Chondrocyte (in vitro differentiated cells): ENCODE measurements at places on chromosomes 6 and 20.

GRCh38 chr6:154648888-154649205 is 84.4 kb upstream of the SCAF8 start:
- no peak overlapping the region for H3K4me3 ChIP-seq
- no peaks in the 10 kb centered on the region for H3K36me3 ChIP-seq
- H3K27ac ChIP-seq = no peak overlapping the region
- peaks cover 27% of the 10 kb centered on the region for H3K4me1 ChIP-seq

DNA sequence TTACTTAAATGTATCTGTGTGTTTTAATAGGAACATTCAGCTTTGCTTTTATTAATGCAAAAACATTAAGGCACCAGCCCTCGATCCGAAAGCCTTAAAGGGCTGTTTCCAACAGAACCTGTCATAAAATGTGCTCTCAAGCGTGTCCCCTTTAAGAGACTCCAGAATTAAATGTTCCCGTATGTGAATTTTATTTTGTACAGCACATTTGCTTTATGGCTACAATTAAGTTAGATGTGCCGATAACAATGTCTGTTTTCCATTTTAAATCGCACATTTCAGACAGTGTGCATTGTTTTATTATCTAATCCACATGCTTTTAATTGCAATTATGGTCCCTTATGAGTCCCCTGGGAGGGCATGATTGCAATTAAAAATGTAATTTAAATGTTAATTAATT is 198.9 kb downstream of the TSHZ2 start:
- no peak overlapping the region for H3K4me3 ChIP-seq
- no peak overlapping the region for H3K27ac ChIP-seq
- no peak for DNase-seq
- H3K36me3 ChIP-seq = no peaks in the 10 kb centered on the region

DNA sequence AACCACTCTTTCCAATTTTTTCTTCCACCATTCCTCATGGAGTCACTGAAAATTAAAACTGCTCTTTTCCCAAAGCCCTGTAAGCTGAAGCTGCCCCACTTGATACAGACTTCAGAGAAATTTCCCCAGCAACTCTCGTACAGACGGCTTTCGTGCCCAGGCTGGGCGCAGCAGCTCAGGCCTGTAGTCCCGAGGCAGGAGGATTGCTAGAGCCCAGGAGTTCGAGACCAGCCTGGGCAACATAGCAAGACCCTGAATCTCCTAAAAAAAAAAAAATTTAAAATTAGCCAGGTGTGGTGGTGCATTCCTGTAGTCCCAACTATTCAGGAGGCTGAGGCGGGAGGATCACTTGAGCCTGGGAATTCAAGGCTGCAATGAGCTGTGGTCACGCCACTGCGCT is 6.6 kb downstream of the PPDPF start:
- no peaks in the 10 kb centered on the region for H3K27me3 ChIP-seq
- no peak overlapping the region for H3K4me3 ChIP-seq
- peaks cover 5% of the 10 kb centered on the region for H3K36me3 ChIP-seq
- H3K27ac ChIP-seq = no peak overlapping the region
- peaks cover 5% of the 10 kb centered on the region for H3K4me1 ChIP-seq

DNA sequence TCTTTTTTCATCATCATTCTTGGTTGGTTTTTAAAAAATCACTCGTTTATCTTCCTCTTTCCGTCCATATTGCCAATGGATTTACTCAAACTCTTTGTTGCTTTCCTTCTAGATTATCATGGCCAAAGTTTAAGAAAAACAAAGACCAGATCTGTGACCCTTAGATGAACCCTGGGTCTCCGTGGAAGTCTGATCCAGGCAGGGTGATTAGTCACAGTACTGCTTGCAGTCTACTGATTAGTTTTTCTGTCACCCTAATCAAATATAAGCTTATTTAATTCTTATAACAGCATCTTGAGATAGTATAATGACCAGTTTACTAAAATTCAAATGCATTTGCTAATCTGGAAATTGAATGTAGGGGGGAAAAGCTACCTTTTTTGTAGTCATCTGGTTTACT is 6.0 kb upstream of the SMIM28 start:
- H3K27me3 ChIP-seq = peaks cover 3% of the 10 kb centered on the region
- no peak overlapping the region for H3K27ac ChIP-seq
- H3K4me1 ChIP-seq = no peaks in the 10 kb centered on the region
- DNase-seq = no peak

- no peak overlapping the region for H3K4me3 ChIP-seq
- H3K27me3 ChIP-seq = no peaks in the 10 kb centered on the region
- H3K36me3 ChIP-seq = peaks cover 21% of the 10 kb centered on the region
- H3K27ac ChIP-seq = peak overlapping the region; percentile 98
Observed at GRCh38 chr6:11198663-11199603, 33.5 kb downstream of the NEDD9 start.

DNA sequence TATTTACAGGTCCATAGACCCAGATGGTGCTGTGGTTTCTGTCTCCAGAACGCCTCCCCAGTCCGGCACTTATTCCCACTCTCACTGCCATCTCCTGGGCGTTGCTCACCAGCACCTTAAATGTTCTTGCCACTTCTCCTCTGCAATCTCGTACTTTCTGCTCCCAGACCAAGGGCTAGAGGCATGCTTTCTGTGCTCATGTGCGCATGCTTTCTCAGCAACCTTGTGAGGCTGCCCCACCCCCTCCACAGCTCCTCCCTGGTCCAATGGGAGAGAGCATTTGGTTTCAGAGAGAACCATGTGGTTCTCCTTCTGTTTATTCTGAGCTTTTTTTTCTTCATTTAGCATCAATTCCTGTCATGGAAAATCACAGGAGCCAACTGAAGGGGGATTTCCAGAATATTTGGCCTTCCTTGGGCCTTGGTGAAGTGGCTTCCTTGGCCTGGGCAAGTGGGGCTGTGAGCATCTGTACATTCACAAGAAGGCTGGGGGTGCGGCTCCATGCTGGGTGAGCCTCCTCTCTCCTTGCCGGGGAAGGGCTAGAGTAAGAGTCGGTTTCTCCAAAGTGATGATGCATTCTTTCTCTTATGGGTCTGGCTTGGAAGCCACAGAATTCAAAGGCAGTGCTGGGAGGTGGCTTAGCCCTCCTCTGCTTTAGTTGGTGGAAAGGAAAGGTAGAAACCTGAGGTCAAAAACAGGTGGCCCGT is 66.6 kb downstream of the PHACTR3 start:
- no peaks in the 10 kb centered on the region for H3K4me1 ChIP-seq
- H3K27me3 ChIP-seq = peaks cover 15% of the 10 kb centered on the region
- no peak overlapping the region for H3K27ac ChIP-seq
- DNase-seq = no peak
- no peaks in the 10 kb centered on the region for H3K36me3 ChIP-seq

DNA sequence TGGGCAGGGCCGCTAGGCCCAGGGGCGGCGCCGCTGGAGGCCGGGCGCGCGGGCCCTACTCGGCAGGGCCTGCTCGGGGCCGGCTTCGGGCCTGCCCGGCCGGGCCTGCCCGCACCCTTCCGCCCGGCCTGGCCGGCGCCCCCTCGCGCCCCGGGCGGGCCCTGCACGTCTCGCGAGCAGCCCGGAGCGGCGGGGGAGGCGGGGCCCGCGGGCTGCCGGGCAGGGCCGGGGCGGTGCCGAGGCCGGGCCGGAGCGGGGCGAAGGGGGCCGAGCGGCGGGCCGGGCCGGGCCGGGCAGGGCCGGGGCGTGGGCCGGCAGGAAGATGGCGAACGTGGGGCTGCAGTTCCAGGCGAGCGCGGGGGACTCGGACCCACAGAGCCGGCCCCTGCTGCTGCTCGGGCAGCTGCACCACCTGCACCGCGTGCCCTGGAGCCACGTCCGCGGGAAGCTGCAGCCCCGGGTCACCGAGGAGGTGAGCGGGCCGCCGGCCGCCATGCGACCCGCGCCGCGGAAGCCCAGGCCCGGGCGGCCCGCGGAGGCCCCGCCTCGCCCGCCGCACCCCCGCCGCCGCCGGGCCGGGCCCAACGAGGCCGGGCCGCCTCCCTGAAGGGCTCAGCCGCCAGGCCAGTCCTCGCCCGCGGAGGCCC is at the start of gene NPEPL1:
Gene NPEPL1, plus strand, starts transcription at position 222 of the 647 bp plus-strand sequence. Its CDS starts 101 bp downstream, at position 323.
- peaks cover 43% of the 10 kb centered on the region for H3K4me1 ChIP-seq
- H3K27me3 ChIP-seq = no peaks in the 10 kb centered on the region
- H3K27ac ChIP-seq = peak within 1 kb of the TSS; percentile 79
- no peak for DNase-seq
- peak within 1 kb of the TSS; percentile 61 for H3K4me3 ChIP-seq
- peaks cover 1% of the 10 kb centered on the region for H3K36me3 ChIP-seq
